NCI-H510A (cell line): ENCODE measurements at places on chromosomes 4 and X.

DNA sequence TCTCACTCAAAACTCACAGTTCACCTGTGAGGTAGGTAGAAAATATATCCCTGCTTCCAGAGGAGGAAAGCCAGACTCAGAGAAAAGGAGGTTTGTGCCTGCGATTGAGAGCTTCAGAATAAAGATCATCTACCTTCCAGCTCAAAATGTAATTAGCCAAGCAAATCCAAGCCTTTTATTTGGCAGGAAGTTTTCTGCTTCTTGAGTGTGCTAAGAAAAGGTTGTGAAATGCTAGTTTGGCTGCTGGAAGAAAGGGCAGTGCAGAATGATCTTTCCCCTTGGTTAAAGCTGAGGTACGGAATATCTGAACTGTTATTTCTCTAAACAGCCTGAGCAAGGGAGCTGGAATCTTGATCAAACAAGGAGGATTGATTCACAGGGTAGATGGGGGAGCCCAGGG, 59.7 kb upstream of the VCX3B start:
- no peak for DNase-seq

DNA sequence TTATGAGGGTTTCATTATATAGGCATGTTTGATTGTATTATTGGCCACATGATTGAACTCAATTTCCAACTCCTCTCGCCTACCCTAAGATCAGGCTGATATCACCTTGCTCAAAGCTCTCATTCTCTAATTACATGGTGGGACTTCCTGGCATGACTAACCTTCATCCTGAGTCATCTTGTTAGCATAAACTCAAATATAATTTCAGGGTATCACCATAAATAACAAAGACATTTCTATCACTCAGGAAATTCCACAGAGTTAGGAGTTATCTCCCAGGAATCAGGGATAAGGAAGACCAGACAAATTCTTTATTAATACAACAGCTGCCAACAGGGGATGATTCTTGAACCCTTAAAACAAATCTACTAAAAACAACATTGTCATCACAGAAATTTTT, 90.7 kb downstream of the NDST3 start:
- no peak for DNase-seq

- DNase-seq: no peak
Observed at GRCh38 chr4:89251396-89251795, 56.2 kb downstream of the GPRIN3 start.

DNA sequence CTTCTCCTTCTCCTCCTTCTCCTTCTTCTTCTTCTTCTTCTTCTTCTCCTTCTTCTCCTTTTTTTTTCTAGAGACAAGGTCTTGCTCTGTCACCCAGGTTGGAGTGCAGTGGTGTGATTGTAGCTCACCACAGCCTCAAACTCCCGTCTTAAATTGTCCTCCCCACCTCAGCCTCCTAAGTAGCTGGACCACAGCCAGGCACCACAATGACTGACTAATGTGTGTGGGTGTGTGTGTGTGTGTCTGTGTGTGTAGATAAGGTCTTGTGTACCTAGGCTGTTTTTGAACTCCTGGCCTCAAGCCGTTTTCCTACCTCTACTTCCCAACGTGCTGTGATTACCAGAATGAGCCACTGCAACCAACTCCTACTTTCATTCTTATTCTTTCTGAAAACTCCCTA, 390.9 kb downstream of the ADAM29 start:
- DNase-seq: no peak

GRCh38 chrX:71923516-71923915, 12.9 kb downstream of the NHSL2 start:
- no peak for DNase-seq

DNA sequence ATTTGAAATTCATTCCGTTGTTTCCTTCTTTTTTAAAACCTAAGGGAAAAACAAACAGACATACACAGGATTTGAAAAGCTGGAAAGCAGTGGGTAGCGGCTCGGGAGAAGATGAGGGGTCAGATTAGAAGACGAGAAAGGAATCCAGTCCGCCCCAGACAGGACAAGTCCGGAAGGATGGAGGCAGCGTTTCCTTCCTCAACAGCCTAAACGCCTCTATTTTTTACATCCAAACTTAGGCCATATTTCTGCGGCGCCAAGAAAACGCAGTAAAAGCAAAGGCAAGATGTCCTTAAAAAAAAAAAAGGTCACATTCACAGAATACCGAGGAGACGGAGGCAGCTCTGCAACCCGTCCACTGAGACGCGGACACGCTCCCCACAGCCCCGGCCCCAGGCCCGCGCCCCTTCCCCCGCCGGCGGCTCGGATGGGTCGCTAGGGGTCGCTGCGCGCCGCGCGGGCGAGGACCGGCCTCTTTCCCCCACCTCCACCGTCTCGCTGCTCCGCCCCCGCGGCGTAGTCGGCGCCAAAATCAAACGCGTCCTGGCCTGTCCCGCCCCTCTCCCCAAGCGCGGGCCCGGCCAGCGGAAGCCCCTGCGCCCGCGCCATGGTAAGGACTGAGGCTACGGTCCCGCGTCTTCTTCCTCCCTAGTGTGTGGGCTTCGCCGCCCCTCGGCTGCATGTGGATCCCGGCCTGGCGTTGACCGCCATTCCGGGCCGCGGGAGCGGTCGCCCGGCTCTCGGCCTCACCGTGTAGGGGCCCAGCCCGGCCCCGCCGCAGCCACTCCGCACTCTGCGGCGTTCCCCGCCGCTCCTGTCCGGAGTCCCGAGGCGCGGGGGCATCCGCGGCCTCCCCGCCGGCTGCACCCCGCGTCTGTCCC, at the start of gene MND1:
Gene MND1 (plus strand): TSS at position 558 of the 881 bp plus-strand sequence. CDS start 50 bp downstream, at position 608.
- DNase-seq: peak; percentile 34

DNA sequence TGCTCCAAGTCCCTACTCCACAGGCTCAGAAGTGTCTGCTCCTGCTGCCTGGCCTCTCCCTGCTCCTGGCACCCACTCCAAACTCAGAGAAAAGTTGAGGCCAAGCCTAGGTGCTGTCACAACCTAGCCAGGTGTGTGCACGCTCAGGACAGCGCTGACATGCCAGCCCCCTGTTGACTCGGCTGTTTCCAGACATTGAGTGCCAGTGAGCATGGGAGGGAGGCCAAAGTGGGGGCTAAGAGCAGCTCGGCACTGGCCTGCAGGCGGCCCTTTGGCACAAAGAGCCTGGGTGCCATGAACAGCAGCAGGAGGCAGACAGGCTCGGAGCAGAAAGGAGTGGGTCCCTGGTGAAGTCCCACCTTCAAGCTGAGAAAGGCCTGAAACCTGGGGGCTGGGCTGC, 79.6 kb upstream of the DDX60 start:
- no peak for DNase-seq

DNA sequence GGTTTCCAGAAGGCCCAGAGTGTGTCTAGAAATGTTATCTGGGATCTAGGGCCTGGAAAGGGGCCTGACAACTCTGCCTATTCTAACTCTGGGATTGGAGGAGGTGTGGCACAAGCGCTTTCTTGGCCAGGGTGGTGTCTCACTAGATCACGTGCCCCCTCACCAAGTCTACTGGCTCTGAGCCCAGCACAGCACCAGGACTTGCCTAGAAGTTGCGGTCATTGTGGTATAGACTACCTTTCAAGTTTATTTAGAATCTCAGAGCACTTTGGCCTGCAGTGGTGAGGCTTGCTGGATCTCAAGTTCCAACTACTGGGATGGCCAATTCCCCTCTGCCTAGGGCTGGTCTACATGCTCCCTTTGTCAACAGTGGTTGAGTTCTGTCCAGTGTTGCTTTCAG, 223.3 kb upstream of the MAGEB2 start:
- no peak for DNase-seq
